Body of pancreas (tissue), 4 donors: ENCODE measurements at places on chromosomes 2 and 18.
A peak's percentile ranks its signal among the peaks of the same experiment; 100 is the strongest.

DNA sequence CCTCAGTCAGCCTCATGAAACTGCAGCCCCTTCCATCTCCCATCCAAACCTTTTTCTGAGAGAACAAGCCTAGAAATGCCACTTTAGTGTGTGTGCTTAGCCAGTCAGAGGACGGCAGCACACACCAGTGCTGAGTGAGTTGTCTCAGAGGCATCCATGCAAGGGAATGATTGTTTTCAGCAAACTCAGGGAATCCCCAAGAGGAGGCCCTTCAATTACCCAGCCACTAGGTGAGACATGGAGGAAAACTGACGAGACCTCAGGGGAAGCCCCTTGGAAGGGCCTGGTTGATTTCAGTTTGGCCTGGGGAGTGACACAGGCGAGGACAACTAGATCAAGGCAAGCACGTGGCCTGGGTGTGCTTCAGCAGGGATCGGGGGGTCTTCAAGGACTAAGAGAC lies 49.7 kb downstream of the APOB start:
- H3K27ac ChIP-seq: no peak overlapping the region
- no peak overlapping the region for H3K4me3 ChIP-seq
- no peaks in the 10 kb centered on the region for H3K27me3 ChIP-seq

- no peaks in the 10 kb centered on the region for H3K27me3 ChIP-seq
- no peak for DNase-seq
- H3K4me1 ChIP-seq: peaks cover 17% of the 10 kb centered on the region
Measured at GRCh38 chr2:127504552-127505430, 21.5 kb downstream of the IWS1 start.

- peaks cover 19% of the 10 kb centered on the region for H3K36me3 ChIP-seq
- no peak for DNase-seq
- H3K27ac ChIP-seq: no peak overlapping the region
- H3K27me3 ChIP-seq: no peaks in the 10 kb centered on the region
- no peaks in the 10 kb centered on the region for H3K4me1 ChIP-seq
Measured at GRCh38 chr2:37070931-37071330, 13.2 kb downstream of the HEATR5B start.

DNA sequence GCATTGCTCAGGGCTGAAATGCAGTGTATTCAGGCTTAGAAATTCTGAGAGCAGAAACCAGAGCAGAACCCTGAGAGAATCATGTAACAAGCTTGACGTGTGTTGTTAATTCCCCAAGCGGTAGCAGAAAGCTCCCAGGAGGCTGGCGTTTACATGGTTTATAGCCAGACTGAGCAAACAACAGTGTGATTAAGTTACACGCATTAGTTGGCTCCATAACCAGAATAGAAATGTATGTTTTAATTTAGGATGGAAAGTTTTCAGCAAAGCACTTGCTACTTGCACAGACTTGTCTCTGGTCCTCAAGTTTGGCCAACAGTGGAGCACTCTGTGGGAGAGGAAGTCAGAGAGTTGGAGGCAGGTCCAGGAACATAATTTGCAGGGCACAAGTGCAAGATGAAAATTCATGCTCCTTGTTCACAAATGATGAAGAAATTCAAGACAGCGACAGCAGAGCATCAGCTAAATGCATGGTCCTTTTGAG lies 69.3 kb downstream of the MAPK4 start:
- no peaks in the 10 kb centered on the region for H3K4me1 ChIP-seq
- no peak overlapping the region for H3K4me3 ChIP-seq
- DNase-seq: no peak
- H3K27me3 ChIP-seq: no peaks in the 10 kb centered on the region

DNA sequence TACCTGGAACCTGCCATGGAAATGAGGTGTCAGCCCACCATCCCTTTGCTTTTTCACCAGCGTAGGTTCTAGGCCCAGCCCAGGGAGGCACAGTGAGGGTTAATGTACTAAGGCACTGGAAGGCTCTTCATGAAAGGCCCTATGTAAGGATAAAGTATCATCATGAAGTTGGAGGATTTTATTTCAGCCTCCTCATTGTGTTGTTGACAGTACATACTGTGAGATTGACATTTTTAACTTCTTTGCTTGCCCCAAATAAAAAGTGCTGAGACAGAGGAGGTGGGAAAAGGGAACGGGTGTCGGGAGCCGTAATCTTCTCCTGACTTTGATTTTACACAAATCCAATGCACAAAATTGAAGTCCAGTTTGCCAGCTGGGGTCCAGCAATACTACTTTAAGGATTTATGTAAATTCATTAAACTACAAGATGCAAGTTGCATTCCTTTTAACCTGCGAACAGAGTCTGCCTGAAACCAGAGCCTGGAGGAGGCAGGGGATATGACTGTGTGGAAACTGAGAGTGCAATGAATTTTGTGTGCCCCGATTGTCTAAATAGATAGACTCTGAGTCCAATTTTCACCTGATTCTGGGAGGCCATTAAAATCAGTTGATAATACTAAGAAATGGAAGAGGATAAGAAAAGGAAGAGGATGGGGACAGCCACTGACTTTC lies 5.4 kb upstream of the NCKAP5 start:
- DNase-seq: no peak
- no peak overlapping the region for H3K4me3 ChIP-seq
- H3K27ac ChIP-seq: no peak overlapping the region
- H3K36me3 ChIP-seq: no peaks in the 10 kb centered on the region
- H3K27me3 ChIP-seq: no peaks in the 10 kb centered on the region

DNA sequence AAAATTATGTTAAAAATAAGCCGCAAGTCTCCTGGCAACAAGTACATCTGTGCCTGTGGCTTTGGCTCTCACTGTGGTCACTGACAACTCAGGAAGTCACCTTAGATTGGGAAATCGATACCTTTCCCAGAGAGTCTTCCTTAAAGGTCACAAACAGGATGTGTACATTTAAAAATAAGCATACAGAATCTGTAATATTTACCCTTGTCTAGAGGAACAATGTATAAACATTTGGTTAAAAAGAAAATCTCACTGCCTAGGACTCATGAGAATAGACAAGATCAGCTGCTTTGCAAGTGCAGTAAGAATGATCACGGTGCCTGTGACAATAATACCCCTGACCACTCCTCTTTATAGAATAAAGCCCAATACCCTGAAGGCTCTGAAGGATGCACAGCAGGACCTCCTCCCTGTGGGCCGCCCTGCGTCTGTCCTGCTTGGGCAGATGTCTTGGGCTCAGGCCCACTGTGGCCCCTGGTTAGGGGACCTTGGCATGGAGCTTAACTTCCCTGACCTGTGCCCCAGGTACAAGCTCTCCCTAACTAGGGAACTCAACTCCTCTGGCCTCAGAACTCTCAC lies 98.0 kb upstream of the MGAT4A start:
- no peaks in the 10 kb centered on the region for H3K27me3 ChIP-seq
- no peak overlapping the region for H3K27ac ChIP-seq
- no peaks in the 10 kb centered on the region for H3K36me3 ChIP-seq
- DNase-seq: no peak

- no peaks in the 10 kb centered on the region for H3K36me3 ChIP-seq
- no peak overlapping the region for H3K4me3 ChIP-seq
- no peak for DNase-seq
- H3K27me3 ChIP-seq: no peaks in the 10 kb centered on the region
- no peak overlapping the region for H3K27ac ChIP-seq
Measured at GRCh38 chr18:39414009-39414700, 1848.6 kb upstream of the CELF4 start.

GRCh38 chr2:39851251-39851650 lies 72.2 kb upstream of the THUMPD2 start:
- H3K4me1 ChIP-seq: no peaks in the 10 kb centered on the region
- H3K27ac ChIP-seq: no peak overlapping the region
- H3K4me3 ChIP-seq: no peak overlapping the region
- no peaks in the 10 kb centered on the region for H3K27me3 ChIP-seq

- H3K4me3 ChIP-seq: no peak overlapping the region
- peak; percentile 37 for DNase-seq
- no peaks in the 10 kb centered on the region for H3K4me1 ChIP-seq
- no peaks in the 10 kb centered on the region for H3K27me3 ChIP-seq
Measured at GRCh38 chr2:231181860-231182512, 16.4 kb upstream of the ARMC9 start.

- no peaks in the 10 kb centered on the region for H3K4me1 ChIP-seq
- no peaks in the 10 kb centered on the region for H3K36me3 ChIP-seq
- no peak for DNase-seq
- no peak overlapping the region for H3K4me3 ChIP-seq
- no peak overlapping the region for H3K27ac ChIP-seq
- no peaks in the 10 kb centered on the region for H3K27me3 ChIP-seq
Measured at GRCh38 chr2:8244639-8245038, 437.2 kb upstream of the ID2 start.
